ENCODE measurements at places on chromosomes 6 and 20. TPM values are rescaled to one million over a fixed set of nuclear protein-coding genes. Genes with fewer than 3 reads are reported as not detected.

TBXT gene
- not detected for total RNA-seq

GRCh38 chr6:42599558-42599957 lies 35.7 kb downstream of the UBR2 start:
- no peak for DNase-seq

GRCh38 chr6:95515975-95516374 lies 61.4 kb upstream of the MANEA start:
- DNase-seq: no peak

GATA5 gene
- total RNA-seq: not detected

GPRC6A gene
- total RNA-seq: not detected

DNA sequence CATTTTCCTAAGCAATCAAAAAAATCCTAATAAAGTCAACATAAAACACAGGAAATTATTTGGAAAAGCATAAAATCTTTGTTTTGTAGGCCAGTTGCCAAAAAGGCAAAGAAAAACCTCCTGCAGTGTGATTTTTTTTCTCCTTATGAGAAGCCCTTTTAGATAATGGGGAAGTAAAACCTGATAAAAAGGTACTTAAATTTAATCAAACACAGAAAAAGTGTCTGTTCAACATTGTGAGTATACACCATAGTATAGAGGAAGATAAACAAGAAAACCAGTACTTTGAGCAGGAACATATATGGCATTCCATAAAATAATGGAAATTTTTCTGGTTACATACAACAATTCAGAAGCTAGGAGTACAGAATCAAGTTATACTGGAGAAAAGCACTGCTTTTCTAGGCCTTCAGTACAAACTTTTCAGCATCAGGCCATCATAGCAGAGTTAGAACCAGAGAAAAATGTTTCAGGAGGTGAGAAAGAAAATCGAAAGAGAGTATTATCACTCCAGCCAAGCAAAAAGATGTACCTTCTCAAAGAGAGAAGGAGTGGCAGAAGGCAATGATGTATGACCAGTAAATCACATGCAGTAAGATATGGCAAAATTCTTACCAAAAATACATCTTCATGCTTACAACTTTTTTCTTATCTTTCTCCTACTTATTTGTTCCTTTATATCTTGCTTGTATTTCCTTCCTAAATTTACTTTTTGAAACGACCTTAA lies 494.9 kb downstream of the KIF16B start:
- DNase-seq: no peak

- peak; percentile 50 for DNase-seq
These were observed 1.5 kb downstream of the ARID1B start for GRCh38 chr6:156778454-156779205.

- DNase-seq: no peak
These were observed 2.5 kb downstream of the LY6G6D start for GRCh38 chr6:31717499-31718222.

DNA sequence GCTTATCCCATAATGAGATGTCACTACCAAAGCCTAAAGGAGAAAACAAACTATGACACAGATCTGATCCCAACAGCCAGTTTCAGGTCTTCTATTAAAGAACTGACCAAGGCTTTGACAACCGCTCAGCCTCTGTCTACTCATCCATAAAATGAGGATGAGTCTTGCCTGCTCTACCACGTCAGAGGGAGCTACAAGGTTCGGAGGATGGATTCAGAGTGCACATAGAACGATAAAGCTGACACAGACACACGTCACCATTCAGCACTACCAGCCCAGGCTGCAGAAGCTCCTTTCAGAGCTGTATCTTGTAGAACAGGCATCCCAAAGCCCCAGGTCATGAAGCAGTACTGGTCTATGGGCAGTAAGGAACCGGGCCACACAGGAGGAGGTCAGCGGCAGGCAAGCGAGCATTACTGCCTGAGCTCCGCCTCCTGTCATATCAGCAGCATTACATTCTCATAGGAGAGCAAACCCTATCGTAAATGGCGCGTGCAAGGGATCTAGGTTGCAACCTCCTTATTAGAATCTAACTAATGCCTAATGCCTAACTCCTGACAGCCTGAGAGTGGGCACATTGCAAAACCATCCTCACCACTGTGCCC lies 25.1 kb downstream of the KIF16B start:
- no peak for DNase-seq

UBE2J1 gene
- total RNA-seq: 18.6 TPM

PDCD2 gene
- 126 TPM for total RNA-seq

DNA sequence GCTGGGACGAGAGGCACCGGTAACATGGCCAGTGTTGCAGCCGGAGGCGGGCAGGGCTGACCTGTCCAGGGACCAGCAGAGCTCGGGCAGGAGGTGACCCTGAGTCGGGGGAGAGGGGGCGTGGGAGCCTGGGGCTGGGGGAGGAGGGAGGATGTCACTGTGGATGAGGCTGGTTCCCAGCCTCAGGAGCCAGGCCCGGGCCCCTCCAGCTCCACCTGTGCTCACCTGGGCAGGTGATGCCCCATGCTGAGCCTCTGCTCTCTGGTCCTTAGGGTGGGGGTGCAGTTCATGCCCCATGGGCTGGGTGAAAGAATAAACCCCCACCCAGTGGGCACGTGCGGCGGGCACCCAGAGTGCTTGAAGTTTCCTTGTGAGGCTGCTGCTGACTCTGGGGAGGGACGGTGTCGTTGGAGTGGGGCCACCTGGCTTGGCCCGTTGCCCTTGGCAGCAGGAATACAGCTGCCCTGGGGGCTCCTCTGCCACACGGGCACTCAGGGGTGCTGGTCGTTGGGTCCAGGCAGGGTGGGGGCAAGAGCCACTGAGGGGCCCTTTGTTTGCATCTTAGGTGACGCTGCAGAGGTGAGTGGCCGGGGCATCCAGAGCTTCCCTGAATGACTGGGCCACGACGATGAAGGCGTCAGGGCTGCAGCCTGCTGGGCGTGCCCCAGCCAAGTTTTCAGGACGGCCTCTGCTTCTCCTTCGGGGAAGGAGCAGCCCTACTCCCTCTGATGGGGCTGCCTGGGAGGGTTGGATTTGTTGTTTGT lies 24.7 kb upstream of the BHLHE23 start:
- DNase-seq: no peak

- peak; percentile 20 for DNase-seq
These were observed 114.3 kb upstream of the TMEM181 start for GRCh38 chr6:158445426-158446085.

TRIM40 gene
- not detected for total RNA-seq

GTSF1L gene
- total RNA-seq: not detected

DNA sequence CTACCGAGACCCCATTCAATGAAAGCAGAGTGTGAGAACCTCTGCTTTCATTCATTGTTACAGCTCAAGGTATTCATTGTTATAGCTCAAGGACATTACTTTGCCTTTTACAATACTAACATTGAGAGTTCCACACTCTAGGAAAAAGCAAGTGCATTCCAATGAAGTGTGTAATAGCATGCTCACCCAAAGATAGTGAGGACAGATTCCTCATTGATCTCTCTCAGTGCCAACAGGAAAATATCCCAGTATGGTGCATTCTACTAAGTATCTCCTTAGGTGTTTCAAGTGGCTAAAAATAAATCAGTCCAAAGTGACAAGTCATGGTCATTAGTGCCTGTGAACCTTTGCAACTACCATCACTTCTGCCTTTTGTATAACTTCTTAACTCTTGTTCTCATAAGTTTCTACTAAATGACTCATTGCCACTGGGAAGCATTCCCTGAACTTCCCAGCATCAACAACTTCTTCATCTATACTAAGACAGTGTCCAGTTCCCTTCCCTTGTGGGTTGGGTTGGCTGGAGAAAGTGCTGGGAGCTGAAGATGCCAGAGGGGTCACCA lies 140.7 kb upstream of the STXBP5 start:
- peak; percentile 88 for DNase-seq

DNA sequence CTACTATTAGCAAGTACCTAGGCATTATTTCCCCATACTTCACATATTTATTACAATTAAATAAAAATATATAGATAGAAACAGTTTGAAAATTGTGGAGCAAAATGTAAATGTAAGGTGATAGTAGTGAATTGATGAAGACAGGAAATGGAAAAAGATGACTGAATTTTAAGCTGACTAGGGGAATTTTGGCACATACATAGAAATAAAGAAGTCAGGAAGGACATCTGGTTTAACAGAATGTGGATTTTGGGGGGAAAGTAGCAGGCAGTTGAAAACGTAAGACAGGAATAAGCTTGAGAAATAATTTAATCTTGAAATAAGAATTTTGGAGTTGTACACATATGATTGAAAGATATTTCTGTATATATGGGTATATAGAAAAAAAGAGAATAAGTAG lies 701.7 kb upstream of the CITED2 start:
- no peak for DNase-seq

RPP21 gene
- 106 TPM for total RNA-seq

- no peak for DNase-seq
These were observed 38.6 kb downstream of the ZHX3 start for GRCh38 chr20:41278936-41279335.

- DNase-seq: no peak
These were observed 25.2 kb downstream of the TFAP2B start for GRCh38 chr6:50843842-50844241.

UNC5CL gene
- 0.20 TPM for total RNA-seq

DNA sequence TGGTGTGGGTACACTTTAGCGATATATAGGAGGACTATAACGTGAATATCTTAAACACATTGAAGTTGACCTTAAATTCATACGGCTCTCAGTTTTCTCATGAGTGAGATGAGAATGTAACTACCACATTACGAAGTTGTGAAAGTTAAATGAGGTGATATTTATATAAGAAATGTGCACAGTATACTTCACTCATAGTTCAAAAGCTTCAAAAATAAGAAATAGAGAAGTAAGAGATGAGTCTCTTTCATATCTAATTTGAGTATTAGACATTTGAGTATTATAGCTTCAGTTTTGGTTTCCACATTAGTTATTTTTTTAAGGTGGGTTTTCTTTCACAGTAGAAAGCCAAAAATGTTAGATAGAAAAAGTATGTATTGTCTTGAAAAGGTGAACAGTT lies 183.3 kb downstream of the NKAIN2 start:
- DNase-seq: no peak

DNA sequence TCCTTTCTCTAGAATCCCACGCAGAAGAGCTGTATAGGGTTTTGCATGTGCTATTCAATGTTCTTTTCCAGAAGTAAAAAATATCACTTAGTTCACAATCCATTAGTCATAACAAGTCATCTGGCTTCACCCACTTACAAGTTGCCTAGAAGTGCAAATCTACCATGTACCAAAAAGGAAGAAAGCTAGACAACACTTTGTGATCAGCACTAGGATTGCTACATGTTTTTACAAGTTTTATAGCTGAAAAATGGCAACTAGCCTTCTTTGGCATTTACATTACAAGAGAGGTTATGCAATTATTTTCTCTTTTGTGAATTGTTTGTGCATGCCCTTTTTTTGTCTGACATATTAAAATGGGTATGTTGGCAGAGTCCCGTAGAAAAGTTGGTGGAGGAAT lies 85.6 kb upstream of the PTPRK start:
- no peak for DNase-seq

RFX6 gene
- not detected for total RNA-seq

GRCh38 chr20:20261159-20261558 lies 106.7 kb upstream of the INSM1 start:
- no peak for DNase-seq
